ENCODE measurements at places on chromosomes 11 and 22.

DNA sequence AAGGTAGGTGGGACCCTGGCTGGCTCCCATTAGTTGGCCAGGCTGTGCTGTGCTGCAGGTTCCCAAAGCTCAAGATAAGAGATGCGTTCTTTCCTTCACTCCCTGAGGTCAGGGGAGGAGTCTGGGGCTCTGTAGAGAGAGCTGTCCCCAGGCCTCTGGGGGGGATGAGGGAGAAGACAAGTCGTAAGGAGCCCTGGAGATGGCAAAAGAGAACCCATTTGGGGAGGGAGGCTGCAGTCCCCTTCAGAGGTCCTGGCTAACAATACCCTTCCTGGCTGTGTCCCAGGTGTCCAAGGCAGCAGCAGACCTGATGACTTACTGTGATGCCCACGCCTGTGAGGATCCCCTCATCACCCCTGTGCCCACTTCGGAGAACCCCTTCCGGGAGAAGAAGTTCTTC lies 916 bp downstream of the GNG3 start:
- no peak for DNase-seq

GRCh38 chr11:42054351-42054900 lies 595.0 kb upstream of the LRRC4C start:
- no peak for DNase-seq

DNA sequence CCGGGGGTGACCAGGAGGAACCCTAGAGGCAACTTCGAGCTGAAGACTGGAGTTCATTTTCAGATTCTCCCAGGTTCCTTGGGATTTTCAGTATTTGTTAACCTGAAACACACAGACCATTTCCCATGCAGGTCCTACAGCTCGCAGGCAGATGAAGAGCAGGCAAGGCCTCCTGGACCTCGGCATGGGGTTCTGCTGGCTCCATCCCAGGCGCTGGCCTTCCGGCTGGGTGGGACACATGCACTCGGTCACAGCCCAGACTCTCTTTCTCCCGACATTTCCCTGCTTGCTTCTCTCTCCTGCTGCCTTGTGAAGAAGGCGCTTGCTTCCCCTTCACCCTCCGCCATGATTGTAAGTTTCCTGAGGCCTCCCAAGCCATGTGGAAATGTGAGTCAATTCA lies 15.4 kb upstream of the TTLL12 start:
- no peak for DNase-seq

GRCh38 chr22:21710156-21710555 lies 25.4 kb downstream of the YPEL1 start:
- DNase-seq, result no peak

GRCh38 chr22:49380828-49381114 lies 446.9 kb downstream of the BRD1 start:
- no peak for DNase-seq

GRCh38 chr11:86069408-86070101 lies 671 bp upstream of the PICALM start:
- no peak for DNase-seq

DNA sequence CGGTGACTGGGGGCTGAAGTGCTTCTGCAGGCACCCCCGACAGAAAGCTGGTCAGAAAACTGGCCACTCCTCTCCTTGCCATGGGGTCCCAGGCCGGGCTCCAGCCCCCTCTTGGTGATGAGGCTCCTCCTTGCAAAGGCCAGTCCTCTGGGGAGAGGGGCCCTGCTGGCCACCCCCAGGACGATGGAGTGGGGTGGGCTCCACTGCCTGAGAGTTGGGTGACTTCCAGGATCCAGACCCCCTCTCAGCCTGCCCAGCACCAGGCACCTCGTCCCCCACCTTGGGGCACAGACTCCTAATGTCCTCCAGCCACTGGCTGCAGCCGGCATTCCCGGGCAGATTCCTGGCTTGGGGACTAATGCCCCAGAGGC lies 441 bp upstream of the RPS6KA4 start:
- no peak for DNase-seq

DNA sequence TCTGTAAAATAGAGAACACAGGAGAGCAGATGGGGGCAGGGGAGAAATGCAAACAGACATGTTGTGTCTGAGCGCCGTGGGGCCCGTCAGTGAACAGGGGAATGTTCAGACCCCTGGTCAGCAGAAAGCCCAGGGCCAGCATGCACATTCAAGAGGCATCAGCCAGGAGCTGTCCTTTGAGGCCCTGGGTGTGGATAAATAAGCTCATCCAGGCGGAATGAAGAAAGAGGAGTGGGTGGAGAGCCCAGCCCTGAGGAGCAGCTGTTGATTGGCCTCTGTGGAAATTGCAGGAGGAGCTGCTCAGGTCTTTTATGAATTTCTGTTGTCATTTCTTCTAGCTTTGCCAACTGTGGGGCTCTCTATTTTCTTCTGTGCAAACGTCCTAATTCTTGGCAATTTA lies 49.7 kb upstream of the CECR2 start:
- no peak for DNase-seq

GRCh38 chr11:124753205-124753604 lies 1.1 kb upstream of the VSIG2 start:
- no peak for DNase-seq

DNA sequence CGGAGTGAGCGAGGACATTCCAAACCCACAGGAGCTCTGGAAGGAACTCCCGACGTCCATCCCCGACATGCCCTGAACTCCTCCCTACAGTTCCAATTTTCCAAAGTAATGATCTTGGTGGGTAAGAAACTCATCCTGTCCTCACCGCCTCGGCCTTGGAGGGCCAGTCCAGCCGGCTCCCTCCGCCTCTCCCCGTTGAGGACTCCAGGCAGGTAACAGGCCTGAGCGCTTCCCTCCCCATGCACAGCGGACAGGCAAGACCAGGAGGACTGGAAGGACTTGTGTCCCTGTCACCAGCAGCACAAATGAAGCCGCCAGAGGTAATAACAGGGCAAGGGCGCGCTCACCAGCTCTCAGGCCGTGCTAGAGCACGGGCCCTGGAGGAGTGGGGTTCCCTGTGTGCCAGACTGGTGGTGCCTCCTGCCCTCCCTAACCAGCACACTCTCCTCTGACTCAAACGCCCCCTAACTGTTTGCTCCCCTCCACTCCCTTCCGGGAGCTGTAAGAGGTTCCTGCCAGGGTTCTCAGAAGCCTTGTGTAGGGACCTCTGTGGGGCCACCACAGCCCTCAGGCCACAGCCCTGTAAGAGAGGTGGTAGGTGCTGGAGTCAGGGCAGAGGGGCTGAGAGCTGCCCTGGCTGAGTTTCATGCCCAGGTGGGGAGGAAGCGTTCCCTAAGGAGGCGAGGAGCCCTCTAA lies 17.1 kb downstream of the OVOL1 start:
- no peak for DNase-seq

GRCh38 chr22:36452250-36452977 lies 29.0 kb downstream of the TXN2 start:
- DNase-seq, result no peak

DNA sequence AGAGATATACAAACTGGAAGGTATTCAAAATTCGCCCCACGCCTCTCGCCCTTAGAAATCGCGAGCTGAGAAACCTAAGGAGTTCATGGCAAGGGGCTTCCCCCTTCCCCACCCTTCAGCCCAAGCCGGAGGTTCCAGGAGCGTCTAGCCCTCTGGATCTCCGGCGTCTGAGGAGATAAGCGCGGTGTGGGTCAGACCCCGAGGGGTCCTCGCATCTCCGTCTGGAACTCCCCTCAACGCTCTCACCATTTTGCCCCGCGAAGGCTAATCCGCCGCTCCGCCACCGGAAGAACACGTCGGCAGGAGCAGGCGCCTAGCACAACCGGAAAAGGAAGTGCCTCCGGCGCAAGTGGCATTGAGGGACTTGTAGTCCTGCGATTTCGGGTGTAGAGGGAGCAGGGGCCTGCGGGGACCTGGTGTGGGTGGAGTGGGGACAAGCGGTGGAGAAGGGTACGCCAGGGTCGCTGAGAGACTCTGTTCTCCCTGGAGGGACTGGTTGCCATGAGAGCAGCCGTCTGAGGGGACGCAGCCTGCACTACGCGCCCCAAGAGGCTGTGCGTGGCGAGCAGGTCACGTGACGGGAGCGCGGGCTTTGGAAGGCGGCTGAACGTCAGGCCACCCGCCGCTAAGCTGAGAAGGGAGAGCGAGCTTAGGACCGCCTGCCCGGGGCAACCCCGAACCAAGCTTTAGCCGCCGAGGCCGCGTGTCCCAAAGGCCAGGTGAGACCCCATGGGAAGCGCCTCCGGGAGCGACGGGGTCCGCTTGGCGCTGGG lies at the start of the genes FEN1 and TMEM258:
FEN1 (plus strand) TSS at position 602 of the 773 bp plus-strand sequence. CDS start 2,451 bp downstream, outside the sequence.
TMEM258 (minus strand) TSS at position 290 of the 773 bp plus-strand sequence; CDS start at position 249, 41 bp downstream.
- DNase-seq, result peak; percentile 76

- DNase-seq, result no peak
Measured at GRCh38 chr11:116644201-116644940, 128.4 kb downstream of the BUD13 start.

DNA sequence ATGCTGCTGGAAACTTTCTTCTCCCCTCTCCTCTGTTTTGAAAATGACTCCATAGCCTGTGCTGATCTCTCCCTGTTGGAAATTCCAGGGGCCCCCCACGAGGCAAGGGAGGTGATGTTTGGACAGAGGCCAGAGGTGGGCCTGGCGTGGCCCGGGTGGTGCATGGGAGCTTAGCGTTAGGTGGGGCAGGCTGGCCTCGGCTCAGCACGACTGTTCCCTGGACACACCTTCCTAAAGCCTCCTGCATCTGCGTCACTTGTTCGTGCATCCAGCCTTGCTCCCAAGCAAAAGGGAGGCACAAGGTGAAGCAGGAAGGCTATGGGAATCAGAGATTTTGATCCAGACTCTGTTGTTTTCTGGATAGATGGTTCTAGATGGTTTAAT lies 135.2 kb downstream of the CEP164 start:
- DNase-seq, result no peak

- DNase-seq, result no peak
Measured at GRCh38 chr11:16191212-16191867, 165.0 kb downstream of the SOX6 start.

GRCh38 chr11:133403900-133404299 lies 128.4 kb downstream of the OPCML start:
- no peak for DNase-seq

DNA sequence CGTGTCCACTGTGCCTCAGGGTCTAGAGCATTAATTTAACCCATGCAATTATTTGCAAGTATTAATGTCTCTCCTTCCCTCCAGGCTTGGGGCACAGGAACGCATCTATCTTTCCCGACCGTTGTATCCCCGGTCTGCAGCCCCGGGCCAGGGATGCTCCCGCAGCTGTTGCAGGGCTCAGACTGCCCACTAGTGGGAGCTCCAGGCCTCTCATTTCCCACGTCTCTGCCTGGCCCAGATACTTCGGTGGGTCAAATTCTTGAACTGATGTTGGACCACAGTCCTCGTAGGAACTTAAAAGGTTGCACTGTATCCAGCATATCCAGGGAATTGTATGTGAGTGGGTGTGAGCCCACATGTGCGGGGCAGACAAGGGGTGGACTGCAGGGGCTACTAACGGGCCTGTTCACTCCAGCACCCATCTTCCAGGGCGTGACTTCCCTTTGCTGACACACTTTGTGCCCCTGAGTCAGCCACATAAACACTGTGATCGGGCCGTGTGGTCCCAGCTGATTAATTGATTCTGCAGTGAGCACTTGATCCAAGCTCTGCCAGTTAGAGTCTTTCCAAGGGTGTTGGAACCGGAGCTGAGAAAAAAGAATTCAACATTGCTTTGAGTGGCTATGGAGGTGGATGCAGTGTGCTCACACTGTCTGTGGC lies 451.3 kb downstream of the TBC1D22A start:
- DNase-seq, result peak; percentile 31
